Stimulated activated CD4-positive, alpha-beta T cell treated with anti-CD3 and anti-CD28 coated beads, Interleukin-1b, Interleukin-23, amount 100 ng/mL, for 4 hours (primary cell): ENCODE measurements at places on chromosomes 7 and 10.

GRCh38 chr7:106289848-106290247 is 5.1 kb upstream of the NAMPT start:
- DNase-seq: no peak

DNA sequence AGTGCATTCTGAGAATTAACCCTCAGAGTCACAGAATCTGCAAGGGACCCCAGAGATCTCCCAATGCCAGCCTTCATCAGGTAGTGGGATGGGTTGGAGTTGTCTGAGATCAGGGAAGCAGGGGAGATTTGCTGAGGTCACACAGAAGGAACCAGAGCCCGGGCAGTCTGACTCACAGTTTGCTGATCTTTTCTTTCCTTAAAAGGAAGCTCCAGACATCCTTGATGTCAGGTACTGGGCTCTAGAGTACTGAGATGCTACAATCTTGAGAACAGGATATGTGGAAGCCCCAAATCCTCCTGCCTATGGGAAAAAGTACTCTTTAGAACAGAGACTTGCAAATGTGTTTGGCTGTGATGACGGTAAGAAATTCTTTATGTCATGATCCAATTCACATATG is 706 bp downstream of the TBATA start:
- DNase-seq: no peak

DNA sequence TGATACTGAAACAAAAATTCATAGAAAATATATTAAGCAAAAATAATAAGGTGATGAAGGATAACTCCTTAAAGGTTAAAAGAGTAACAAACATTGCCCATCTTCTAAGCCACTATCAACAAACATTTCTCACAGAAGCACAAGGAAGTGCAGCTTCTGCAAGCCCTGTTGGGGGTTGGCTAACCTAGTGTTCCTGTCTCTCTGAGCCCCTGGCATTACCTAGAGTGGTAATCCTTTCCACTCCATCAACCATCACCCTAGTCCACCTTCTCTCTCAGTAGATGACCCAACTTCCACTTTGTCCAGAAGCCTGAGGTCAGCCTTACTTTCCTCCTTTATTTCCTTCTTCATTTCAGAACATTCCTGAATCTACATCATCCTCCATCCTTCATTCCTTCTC is 59.7 kb downstream of the HIPK2 start:
- no peak for DNase-seq

DNA sequence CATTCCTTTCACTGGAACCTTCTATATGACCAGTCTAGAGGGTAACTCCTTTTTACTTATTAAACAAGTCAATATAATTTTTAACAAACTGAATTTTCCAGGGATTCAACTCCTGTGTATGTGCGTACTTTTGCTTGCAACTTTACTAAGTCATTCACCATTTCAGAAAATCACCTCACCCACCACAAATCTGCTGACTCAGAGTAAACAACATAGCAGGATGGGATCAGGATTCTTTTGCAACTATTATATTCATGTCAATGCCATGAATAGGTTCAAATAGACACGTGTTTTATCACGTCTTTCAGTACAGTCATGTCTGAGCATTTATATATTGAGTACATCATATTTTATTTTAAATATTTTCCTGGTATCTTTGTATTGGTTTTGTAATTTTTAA is 14.5 kb downstream of the CTTNBP2 start:
- no peak for DNase-seq

- DNase-seq: no peak
These were observed 132.6 kb upstream of the SHH start for GRCh38 chr7:155944901-155945300.

GRCh38 chr7:17535776-17536175 is 237.3 kb downstream of the AHR start:
- no peak for DNase-seq

GRCh38 chr7:80859272-80859970 is 59.4 kb downstream of the SEMA3C start:
- no peak for DNase-seq

DNA sequence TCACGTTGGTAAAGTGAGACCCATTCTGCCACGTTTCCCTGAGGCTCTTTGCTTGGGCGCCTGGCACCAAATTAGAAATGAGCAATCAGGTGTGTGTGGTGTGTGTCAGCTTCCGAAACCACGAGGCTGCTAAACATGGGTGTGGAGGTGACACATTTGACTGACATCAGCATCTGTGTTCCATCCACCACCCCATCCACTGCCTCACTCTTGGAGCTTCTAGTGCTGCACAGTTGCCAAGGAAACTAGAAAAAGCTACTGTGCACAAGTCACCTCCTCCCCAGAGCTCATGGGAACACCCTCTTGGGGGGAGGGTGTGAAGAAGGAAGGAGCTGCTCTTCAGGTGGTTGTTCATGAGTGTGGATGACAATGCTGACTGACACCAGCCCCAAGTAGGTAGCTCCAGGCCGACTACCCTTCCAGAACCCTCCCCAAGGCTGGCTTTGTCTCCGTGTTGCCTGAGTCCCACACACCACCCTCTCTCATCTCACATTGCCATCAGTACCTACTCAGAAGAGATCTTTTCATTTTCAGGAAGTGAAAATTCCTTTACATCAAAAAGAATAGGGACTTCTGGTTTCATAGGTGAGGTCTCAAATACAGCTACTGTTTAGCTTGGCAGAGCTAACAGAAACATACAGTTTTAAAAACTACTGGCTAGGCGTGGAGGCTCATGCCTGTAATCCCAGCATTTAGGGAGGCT is 152.2 kb downstream of the TMEM178B start:
- no peak for DNase-seq

GRCh38 chr10:11560076-11560709 is 51.3 kb downstream of the USP6NL start:
- DNase-seq: no peak

DNA sequence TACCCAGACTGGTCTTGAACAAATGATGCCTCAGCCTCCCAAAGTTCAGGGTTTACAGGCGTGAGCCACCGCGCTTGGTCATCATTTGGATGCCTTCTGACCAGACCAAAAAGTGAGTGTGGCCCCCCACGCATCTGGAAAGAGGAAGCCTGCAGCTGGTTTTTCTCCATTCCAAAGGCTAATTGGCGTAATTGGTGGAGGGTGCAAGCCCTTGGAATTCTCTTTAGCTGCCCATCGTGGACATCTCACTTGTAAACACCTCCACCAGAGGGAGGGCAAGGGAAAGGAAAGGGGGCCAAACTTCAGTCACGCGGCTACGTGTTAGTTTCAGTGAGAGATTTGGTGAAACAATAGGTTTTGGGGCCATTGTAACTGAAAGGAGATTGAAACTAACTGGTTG is 4.1 kb upstream of the ARHGAP21 start:
- no peak for DNase-seq

GRCh38 chr10:104334561-104334960 is 3.7 kb downstream of the ITPRIP start:
- DNase-seq: no peak

DNA sequence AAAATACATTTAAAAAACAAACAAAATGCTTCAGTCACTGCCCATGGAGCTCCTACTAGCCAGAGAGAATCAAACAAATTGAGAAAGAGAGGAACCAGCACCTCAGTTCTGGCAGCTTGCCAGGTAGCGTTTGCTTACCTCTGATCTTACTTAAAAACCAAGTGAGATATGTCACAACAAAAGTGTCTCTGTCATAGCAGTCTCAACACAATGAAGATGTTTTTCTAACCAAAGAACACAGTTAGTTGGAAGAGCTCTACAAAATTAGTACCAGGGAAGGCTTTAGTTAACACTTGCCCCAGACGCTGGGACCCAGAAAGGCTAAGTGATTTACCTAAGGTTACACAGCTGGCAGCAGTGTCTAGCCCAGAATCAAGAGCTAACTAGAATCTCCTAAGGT is 3.4 kb downstream of the DOCK4 start:
- no peak for DNase-seq

DNA sequence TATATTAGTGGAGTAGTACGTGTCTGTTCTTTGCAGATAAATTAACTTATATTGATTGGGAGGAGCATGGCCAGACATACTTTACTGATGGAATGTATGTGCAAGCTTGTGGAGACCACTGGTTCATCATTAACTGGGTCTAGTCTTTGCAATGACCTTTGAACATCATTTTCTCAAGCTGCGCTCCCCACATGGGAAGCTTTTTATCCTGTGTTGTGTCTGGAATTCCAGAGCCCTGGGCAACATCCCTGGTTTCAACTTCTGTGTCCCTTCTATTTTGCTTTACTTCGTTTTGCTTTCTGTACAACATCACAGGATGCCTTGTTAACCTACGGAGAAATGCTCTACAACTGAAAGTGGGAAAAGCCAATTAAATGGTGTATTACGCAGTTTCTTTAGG is 38.3 kb downstream of the MACROH2A2 start:
- DNase-seq: no peak

DNA sequence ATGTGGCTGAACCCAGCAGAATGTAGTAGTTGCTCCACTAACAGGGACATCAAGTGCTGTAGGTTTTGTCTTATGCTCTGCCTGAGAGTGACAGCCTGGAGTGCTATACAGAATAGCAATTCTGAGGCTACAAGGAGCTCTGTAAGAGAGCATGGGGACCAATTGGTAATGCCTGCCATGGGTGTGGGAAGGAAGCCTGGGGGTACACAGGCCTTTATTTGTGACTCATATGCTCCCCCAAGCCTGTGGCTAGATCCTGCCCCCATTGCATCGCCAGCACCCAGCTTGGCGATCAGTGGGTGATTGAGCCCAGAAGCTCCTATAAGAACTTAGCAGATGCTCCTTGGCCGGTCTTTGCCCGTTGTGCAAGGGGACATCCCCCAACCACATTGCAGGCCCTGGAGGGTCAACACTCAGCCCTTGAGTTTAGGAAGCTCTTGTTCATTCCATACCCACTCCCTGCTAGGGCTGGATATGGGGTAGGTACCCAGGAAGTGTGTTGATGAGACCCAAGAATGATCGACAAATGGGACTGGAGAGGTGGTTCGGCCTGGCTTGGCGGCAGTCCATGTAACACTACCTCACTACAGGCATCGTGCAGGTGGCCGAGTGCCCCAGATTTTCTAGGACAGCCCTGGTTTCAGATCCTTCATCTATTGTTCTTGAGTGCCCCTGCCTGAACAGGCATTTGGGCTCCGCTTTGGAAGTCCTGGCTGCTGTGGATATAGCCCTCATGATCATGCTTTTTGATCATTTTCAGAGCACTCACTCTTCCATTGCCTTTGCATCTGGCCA is 37.7 kb downstream of the ZMIZ1 start:
- DNase-seq: no peak

DNA sequence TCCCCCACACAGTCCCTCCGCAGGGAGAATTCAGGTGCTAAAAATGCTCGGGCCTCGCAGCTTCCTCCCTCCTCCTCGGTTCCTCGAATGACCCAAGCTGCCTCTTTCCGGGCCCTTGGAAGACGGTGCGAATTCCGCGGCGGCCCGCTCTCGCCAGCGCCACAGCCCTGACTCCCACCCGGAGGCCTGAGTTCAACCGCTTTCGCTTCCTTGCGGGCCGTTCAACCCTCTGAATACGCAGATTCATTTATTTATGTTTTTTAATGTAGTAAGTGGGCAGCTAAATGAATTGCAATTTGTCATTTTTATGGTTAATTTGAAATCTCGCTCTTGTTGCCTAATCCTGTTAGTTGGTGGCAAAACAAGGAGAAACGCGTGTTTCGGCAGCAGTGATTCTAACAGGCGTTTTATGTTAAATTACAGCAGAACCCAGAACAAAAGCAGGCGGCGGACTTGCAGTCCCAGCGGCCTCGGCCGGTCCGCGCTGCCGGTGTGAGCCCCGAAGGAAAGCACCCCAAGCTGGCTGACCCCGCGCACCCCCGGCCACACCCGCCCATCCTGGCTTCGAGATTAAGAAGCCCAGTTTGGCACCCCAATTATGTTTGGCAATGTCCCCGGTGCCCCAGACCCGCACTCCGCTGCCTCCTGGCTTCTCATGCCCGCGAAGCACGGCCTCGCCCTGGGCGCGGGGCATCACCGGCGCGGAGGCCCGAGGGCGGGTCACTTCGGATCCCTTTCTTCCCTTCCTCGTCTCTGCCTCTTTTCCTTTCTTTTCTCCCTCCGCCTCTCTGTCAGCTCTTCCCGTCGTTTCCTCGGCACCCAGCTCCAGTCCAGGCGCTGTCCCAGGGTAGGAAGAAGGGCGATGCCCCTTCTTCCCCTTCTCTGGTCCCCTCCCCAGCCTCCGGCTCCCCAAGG is 75.9 kb downstream of the INSIG1 start:
- no peak for DNase-seq

DNA sequence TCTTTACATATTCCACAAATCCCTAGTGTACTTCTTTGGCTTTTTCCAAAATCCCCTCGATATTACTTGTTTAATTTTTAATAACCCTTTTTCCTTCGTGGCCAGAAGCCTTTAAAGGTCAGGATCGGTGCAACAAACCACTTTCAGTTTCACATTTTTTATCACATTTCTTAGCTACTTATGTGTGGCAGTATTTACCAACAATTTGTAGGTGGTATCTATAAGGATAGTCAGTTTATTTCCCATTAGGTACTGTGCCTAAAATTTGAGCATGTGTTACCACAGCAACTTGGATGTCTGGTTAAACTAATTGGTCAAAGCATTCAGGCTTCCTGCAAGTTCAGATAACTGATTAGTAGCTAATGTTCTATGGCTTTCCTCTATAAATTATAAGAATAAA is 104.9 kb downstream of the CDK14 start:
- DNase-seq: no peak

DNA sequence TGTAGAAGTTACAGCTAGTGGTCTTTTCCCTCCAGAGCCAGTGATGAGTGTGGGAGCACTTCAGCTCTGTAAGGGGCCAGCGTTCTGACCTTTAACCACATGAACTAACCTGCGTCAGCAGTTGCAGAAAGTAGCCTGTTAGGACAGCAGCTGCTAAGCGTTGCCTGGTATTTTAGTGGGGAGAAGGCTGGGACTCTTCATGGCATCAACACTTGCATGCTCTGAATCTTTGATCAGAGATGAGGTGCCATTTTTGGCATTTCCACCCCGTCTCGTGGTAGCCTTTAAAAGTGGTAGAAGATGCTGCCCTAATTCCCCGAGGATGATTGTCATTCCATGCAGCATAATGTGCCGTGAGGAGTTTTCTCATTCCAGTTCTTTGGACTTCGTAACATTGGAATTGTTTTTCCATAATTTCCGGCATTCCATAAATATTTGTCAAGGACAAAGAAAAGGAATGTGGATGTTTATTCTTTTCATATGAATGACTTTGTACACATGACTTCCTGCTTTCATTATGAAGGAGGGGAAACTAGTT is 92.2 kb downstream of the AVL9 start:
- DNase-seq: no peak

GRCh38 chr10:71819985-71820384 is 31.1 kb downstream of the PSAP start:
- no peak for DNase-seq

- no peak for DNase-seq
These were observed 8.8 kb downstream of the ADAP1 start for GRCh38 chr7:945556-946255.

- no peak for DNase-seq
These were observed 15.1 kb downstream of the URGCP start for GRCh38 chr7:43891069-43891955.

GRCh38 chr10:58513188-58514110 is 777 bp downstream of the BICC1 start:
- no peak for DNase-seq
